NCI-H1930 (cell line): ENCODE measurements at places on chromosomes 11 and 22.

- no peak for DNase-seq
Measured at GRCh38 chr11:66473608-66474515, 6.4 kb upstream of the DPP3 start.

GRCh38 chr22:25370322-25370721 is 150.9 kb downstream of the CRYBB2 start:
- no peak for DNase-seq

DNA sequence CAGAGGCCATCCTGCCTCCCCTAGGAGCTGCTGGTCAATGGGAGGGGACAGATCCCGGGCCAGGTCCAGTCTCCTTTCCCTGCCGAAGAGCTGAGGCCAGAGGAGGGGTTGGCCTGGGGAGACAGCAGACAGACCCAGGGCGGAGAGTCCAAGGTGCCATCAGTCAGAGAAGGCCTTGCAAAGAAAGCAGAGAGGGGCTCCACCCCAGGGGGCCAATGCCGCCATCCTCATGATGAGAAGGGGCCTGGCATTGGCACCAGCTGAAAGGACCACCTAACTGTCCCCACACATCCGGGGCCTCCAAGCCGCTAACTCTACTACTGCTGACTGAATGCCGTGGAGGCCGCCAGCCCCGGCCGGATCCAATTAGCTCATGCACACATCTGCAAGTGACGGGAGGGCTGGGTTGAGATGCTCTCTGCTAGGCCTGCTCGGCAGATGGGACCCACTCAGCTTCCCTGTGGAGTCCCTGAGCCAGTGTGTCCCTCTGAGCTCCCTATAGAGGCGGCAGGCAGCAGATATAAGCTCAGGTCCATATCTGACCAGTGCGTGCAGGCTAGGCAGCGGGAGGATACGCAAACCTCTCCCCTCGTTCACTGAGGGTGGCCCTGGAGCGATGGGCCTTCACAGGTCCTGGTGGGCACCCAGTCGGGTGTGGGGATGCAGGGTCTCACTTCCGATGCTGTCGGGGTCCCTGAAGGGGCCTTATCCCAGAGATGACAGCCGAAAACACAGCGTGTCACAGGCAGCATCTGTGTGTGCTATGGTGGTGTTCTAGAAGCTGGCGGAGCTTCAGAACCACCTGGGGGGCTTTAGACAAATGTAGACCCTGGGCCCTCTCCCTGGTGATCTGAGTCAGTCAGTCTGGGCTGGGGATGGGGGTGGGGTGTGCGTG is 183.9 kb downstream of the CTTN start:
- no peak for DNase-seq

GRCh38 chr11:13635290-13635689 is 33.2 kb upstream of the FAR1 start:
- no peak for DNase-seq

GRCh38 chr11:78187366-78188285 is 800 bp downstream of the KCTD21 start:
- DNase-seq = no peak

- DNase-seq = no peak
Measured at GRCh38 chr11:17767914-17768313, 33.3 kb downstream of the KCNC1 start.

- DNase-seq = no peak
Measured at GRCh38 chr11:75568616-75569219, 6.7 kb downstream of the SERPINH1 start.

DNA sequence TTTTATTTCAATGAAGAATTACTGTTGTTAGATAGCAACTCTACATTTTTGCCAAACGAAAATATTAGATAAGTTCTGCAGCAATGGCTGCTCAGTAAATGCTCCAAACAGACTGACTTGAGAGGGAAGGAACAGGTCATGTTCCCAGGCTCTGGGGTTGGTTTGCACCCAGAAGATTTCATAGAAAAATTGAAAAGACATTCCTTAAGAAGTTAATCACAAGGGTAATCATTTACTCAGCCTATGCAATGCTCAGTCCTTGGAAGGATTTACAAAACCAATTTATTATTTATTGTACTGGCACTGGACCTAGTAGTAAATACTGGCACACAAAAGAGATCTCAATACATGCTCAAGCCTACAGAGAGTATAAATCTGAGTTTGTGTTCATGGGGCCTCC is 179.1 kb upstream of the MTNR1B start:
- no peak for DNase-seq

- no peak for DNase-seq
Measured at GRCh38 chr22:27019827-27020226, 362.4 kb downstream of the MIAT start.

GRCh38 chr11:24297461-24297860 is 199.4 kb upstream of the LUZP2 start:
- DNase-seq = no peak

DNA sequence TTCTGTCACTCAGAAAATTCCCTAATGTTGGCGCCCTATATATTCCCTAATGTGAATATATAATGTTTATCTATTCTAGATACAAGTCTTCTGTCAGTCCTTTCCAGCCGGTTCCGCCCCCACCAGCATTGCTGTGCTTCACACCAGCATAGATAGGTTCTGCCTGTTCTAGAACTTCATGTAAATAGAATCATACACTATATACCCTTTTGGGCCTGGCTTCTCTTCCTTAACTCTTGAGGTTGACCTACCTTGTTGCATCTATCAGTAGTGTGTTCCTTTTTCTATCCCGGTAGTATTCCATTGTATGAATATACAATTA is 34.6 kb downstream of the OTOG start:
- DNase-seq = no peak

DNA sequence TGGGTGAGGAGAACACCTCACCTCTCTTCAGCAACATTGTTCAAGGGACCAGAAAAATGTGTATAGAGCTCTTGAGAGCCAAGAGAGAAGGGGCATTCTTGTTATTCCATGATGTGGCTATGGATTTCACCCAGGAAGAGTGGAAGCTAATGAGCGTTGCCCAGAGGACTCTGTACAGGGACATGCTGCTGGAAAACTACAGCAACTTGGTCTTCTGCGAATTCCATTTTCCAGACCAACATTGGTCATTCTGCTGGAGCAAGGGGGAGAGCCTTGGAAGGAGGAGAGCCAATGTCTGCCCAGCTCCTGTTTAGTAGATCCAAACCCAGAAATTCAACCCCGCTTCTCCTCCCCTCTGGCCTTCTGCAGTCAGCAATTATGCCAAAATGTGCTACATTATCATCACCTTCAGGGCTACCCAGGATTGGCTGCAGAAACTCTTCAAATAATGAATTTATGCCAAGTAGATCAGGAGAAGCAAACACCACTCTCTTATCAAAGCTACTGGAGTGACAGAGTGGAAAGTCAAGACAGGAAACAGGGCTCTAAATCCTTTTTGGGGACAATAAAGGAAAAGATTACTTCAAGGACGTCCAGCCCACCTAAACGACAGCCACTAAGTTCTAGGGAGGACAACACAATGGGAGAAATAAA is 707.5 kb upstream of the LUZP2 start:
- no peak for DNase-seq

- no peak for DNase-seq
Measured at GRCh38 chr11:1421291-1421690, 31.6 kb downstream of the BRSK2 start.

DNA sequence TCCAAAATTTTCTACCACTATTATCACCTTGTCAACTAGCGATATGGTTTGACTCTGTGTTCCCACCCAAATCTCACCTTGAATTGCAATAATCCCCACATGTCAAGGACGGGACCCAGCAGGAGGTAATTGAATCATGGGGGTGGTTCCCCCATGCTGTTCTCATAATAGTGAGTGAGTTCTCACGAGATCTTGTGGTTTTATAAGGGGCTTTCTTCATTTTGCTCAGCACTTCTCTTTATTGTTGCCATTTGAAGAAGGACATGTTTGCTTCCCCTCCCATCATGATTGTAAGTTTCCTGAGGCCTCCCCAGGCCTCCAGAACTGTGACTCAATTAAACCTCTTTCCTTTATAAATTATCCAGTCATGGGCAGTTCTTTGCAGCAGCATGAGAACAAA is 73.5 kb upstream of the ZC3H12C start:
- DNase-seq = no peak

DNA sequence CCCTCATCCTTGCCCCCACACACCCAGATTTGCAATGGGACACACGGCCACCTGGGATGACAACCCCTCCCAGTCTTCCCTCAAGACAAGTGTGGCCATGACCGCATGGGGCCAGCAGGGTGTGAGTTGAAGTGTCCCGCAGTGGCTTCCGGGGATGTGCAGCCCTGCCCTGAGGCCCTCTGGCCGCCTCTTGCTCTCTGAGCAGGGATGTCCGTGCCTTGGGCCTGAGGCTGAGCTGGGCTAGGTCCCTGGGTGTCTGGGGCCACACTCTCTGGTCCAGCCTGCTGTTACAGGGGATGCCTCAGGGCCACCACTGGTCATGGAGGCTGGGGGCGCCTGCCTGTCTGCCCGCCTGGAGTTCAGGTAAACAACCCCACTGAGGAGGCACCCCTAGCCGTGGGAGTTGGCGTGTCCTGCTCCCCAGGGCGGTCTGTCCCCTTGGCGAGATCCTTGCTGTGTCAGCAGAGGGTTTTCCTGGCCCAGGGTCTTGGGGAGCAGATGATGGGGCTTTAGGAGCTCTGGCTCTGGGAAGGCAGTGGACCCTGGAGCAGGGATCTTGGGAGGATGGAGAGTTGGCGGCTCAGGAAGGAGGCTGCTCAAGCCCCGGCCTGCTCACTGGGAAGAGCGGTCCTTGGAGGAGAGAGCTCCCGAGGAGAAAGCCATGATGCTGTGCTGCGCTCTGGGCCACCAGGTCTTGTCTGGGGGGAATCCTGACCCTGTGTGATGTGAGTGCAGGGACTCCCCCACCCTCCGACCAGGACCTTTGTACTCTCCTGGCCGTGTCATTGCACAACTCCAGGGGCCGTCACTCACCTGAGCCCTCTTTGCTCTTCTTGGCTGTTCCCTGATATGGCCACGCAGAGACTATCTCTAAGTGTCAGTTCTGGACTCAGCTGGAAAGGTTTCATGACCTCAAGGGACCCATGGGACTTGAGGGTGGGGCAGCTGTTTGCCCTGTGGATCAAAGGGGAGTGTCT is 67.9 kb downstream of the KCNQ1 start:
- DNase-seq = no peak

DNA sequence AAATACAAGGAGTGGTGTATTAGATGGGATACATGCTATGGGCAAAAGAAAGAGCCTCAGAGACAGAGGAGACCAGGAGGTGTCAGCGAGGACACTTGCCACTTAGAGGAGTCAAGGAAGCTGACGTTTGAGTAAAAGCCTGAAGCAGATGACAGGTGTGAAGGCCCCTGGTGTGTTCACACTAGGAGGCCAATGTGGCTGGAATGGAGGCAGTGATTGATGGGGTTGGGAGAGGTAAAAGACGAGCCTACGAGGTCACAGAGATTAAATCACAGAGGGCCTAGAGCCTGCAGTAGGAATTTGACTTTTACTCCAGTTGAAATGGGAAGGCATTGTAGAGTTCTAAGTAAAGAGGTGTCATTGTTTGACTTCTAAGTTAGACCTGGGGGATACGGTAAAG is 12.0 kb upstream of the GDPD5 start:
- no peak for DNase-seq

GRCh38 chr22:39364714-39365491 is 15.1 kb downstream of the SYNGR1 start:
- DNase-seq = no peak

DNA sequence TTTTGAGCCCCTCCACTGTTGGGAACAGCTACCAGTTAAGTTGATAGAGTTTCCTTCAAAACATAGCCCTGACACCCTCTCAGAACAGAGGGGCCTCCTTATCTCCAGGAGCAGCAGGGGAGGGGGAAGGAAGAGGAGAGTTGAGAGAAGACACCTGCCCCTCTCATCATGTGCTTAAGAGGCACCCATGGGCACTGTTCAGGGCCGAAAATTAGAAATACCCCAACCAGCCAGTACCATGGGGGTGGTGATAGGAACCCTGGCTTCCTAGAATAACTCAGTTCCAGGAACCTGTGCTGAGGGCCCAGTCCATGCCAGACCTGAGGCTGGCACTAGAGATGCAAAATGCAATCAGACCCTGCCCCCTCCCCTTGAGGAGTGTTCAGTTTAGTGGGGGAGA is 9.3 kb upstream of the GDPD5 start:
- DNase-seq = no peak

GRCh38 chr11:95503047-95503446 is 272.0 kb upstream of the SESN3 start:
- DNase-seq = no peak

- no peak for DNase-seq
Measured at GRCh38 chr11:27370374-27370773, 7.4 kb upstream of the CCDC34 start.

- DNase-seq = no peak
Measured at GRCh38 chr11:107102692-107103477, 84.6 kb upstream of the GUCY1A2 start.

DNA sequence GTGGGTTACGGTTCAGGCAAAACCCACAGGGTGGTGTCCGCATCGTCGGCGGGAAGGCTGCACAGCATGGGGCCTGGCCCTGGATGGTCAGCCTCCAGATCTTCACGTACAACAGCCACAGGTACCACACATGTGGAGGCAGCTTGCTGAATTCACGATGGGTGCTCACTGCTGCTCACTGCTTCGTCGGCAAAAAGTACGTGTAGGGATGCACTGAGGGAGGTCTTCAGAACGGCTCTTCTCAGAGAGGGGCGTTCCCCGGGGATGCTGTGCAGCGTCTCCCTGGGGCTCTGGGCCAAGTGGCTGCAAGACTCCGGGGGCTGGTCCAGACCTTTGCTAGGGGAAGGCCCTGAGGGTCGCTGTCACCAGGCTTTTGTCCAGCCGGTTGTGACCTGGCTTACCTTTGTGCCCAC is 1.3 kb downstream of the ACR start:
- no peak for DNase-seq

GRCh38 chr22:30485362-30485988 is 13.7 kb upstream of the SEC14L3 start:
- peak; percentile 9 for DNase-seq

- DNase-seq = no peak
Measured at GRCh38 chr22:29112121-29112520, 39.3 kb downstream of the KREMEN1 start.

GRCh38 chr11:112881461-112881860 is 79.8 kb upstream of the NCAM1 start:
- DNase-seq = peak; percentile 66

DNA sequence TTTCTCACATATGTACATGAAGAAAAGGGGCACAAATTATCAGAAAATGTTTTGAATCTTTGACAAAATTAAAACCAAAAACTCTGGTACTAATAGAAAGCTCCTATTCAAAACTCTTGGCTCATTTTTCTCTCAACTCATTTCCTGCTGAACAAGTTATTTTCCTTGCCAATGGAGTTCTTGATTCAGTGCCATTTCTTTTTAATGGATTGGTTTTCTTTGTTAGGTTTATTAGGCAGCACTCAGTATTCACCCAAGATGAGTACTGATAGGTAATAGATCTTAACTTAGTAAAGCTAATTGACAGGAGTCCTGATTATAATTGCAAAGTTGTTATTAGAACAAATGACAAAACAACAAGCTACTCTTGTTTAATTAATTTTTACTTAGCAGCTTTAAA is 279.4 kb upstream of the PDGFD start:
- DNase-seq = no peak
